ENCODE measurements at places on chromosomes 1 and 21.

DNA sequence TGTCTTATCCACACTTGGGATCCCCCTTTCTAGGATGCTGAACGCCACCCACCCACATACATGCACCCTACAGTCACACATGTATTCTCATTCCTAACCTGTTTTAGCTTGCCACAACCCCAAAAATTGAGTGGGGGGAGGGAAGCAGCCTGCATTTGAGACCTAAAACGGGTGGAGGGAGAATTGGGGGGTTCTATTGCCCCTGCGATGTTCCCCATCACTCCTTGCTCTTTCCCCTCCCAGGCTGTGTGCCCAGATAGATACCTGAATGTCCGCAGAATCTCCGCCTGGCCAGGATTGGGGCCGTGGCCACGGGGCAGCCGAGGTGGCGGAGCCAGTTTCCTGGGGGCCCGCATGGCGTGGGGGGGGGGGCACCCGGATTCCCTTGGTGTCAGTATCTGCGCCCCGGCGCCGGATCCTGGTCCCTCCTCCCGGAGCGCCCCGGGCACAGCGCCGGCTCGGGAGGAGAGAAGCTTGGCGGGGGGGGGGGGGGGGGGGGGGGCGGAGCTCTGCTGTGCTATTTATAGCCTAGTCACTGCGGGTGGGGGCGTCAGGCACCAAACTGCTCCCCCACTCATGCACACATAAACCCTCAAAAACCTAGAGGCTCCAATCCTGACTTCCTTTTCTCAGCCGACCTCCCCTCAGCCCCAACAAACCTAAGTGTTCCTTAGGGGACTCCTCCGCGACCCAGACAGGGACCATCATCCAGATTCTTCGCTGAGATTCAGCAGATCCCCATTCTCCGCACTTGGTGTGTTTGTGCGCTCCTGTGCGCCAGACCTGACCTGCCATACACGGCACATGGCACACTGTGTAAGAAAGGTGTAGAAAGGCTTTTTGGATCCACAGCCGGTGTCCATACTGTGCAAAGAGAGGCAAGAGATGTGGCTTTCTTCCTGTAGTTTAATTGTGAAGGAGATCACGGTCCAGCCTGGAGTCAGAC lies 1.9 kb downstream of the ANKRD34A start:
- no peak for DNase-seq

DNA sequence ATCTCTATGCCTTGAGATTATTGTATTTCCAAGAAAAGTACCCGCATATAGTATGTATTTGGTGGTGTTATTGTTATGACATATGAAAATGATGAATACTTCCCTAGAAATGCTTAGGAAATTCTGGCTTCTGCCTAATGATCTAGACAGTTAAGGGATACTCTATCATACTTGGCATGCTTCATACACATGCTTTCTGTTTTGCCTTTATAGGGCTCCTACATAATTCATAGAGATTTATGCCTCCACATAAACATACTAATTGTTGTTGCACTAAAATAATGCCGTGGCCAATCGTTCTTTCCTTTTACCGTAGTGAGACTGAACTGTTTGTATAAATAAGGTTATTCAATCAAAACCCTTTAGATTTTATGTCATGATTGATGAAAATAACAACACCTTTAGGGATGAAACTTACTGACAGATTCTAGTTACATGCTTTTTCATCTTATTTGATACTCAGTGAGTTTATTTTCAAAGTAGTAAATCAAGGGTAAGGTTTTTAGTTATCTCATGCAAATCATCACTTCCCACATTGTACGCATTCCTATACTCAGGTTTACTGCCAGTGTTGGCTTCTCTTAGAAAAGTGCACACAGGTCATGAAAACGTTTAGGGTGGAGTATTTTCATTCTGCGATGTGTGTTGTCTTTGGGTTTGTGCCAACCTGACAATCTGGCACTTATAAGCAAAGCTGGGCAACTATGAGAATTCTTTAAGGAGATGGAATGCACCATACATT lies 40.5 kb upstream of the SCYL3 start:
- no peak for DNase-seq

DNA sequence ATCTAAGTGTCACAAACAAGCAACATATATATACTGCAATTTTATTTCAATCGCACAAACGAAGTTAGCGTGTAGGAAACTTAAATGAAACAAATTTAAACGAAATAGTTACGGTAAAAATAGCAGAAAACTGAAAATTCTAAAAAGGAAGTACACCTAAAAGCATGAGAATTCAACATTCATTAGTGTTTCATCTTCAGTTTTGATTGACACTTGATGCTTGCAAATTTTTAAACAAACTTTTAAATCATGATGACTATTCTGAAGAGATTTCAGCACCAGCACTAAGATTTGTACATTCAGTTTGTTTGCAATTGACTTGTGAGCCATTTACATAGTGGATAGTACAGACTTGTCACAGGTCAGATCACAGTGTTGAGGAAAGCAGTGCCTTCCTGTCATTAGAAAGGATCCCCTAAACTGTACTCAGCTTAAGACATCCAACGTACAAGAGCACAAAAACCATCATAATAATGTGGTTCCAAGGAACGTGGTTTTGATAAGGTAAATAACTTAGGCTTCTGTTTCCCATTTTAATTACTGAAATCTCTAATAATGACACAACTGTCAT lies 67.0 kb upstream of the LBR start:
- DNase-seq: no peak

DNA sequence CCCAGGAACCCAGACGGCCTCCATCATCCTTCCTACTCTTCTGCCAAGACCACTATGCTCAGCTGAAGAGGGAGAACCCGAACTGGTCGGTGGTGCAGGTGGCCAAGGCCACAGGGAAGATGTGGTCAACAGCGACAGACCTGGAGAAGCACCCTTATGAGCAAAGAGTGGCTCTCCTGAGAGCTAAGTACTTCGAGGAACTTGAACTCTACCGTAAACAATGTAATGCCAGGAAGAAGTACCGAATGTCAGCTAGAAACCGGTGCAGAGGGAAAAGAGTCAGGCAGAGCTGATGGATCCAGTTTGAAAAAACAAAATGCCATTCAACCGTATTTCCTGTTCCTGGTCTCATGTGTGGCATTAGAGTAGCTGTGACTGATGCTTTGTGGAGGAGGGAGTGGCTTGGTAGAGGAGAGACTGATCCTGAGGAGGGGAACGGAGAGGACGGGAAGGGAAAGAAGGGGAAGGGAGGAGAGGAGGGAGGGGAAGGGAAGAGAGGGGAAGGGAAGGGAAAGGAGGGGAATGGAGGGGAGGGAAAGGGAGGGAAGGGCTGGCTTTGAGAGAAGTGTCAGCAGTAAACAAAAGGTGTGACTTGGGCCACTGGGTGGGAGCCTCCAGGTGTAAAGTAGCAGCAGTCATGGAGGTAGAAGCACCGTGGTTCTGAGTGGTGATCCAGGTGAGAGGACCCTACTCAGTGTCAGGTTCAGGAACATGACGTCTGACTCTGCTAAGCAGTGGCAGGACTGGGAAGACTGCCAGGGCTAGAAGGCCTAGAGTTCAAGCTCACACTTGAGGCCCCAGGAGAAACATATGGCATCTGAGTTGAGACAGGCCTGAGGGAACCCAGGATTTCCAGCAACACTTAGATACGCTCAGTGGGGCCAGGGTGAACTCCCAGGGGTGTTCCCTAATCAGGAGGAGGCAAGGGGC lies 846 bp downstream of the HMGB4 start:
- no peak for DNase-seq

DNA sequence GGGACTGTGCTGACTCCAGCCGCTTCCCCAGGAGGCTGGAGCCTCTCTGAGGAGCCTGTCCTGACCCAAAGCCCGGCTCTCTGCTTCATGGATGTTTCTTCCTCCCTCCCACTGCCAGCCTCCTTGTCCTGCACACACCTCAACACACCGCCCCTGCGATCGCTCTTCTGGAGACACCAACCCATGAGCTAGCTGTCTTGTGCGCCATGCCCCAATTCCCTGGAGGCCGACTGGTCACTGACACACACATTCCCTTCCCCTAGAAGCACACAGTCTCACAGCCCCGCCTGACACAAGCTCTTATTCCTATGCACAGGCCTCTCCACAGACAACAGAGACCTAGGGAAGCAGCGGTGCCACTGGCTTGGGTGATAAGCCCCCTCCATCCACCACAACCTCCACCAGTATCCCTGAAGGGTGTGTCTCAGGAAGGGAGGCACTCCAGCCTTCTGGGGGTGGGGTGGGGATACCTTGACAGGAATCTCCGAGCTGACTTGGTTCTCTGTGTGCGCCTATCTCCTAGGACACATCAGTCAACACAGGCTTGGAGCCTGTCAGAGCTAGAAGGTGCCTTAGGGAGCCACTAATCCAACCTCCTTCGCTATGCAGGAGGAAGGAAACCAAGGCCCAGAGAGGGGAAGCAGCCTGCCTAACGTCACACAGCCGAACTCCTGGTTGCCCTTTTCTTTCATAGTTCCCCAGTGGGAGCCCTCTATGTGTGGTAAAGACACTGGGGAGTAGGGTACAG lies 31.1 kb downstream of the AHDC1 start:
- DNase-seq: no peak

GRCh38 chr1:204915861-204916495 lies 45.3 kb downstream of the NFASC start:
- no peak for DNase-seq

GRCh38 chr21:26846036-26846931 lies 1.1 kb upstream of the ADAMTS1 start:
- no peak for DNase-seq

DNA sequence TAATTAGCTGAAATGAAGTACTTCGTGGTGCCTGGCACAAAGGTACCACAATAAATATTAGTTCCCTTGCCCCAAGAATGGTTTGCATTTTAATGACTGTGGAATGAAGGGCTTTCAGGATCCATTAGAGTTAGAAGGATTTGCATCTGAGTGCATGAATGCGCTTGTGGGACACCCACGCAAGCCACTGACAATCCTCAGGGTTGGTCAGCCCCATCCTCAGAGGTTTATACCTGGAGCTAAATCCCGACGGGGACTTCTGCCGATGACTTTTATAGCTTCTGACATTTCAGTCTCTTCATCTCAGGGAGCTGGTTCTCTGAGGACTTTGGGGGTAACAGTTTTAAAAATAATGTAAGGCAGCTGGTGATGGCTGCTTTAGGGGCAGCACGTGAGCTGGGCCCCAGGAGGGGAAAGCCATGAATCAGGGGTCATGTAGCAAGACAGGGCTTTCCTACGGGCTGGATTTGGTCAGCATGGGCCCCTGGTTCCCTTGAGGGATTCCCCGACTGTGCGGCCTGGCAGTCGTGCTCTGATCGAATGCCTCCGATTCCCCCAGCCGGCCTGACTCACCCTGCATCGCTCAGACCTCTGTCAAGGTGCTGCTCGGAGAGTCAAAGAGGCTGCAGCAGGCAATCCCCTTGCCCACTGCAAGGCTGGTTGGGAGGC lies 20.8 kb upstream of the IL10 start:
- no peak for DNase-seq

DNA sequence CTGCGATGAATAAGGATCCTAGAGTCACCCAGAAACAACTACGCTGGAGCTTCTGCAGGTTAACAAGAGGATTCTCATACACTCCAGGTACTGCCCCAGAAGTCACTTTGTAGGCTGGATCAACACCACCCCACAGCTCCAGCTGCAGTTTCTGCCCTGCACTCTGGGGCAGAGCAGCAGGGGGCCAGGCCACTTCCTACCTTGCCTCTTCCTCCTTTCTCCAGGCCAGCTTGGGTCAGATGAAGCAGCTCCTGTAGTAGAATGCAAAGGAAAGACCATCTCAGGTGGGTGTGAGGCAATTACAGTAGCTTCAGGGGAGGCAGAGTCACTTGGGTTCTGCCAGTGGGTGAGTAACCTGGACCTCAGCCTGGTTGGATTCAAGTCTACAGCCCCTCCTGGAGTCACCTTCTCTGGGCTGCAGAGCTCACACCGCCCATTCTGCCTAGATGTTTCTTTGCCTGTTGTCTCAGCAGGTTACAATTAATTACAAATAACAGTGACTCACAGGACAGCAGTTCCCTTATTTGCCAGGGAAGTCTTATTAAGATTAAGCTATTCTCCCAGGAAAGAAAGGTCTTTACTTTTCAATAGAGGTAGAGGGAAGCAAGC lies 24.4 kb upstream of the BCAR3 start:
- DNase-seq: no peak

DNA sequence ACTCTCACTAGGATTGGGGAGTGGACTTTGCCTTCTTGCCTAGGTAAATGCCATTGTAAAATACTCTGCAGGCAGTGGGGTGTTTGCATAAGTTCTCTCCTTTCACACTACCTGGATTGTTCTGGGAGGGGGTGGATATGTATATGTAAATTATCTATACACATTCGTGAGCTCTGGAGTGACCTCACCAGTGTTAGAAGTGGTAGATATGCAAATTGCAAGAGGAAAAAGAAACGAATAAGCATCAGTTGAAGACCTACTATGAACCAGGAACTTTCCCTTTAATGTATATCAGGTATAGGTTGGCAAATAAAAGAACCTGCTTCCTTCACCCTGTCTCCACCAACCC lies 1.5 kb upstream of the ARHGEF11 start:
- no peak for DNase-seq

GRCh38 chr1:119935373-119935772 lies 39.1 kb upstream of the ADAM30 start:
- no peak for DNase-seq

DNA sequence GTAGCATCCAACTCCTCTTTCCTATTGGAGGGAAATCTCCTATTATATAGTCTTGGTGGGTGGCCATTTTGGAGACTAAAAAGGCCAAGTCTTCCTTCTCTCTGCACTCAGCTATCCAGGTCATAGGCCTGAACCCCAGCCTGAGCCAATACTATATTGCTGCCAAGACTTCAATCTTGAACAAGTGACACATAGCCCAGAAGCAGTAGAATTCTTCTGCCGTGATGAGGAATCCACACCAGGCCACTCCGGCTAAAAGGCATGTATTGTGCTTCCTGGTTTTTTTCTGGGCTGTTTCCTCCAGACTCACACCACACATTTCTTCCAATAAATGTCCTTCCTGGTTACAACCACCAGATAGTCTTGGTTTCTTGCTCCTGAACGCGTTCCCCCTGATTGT lies 43.0 kb downstream of the ATF3 start:
- no peak for DNase-seq

- DNase-seq: no peak
These were observed 6.2 kb upstream of the AADACL3 start for GRCh38 chr1:12709696-12710095.

GRCh38 chr1:19775317-19775716 lies 24.4 kb downstream of the TMCO4 start:
- no peak for DNase-seq

GRCh38 chr1:226912587-226913176 lies 27.4 kb upstream of the COQ8A start:
- peak; percentile 34 for DNase-seq

GRCh38 chr1:220707160-220707559 lies 17.0 kb downstream of the C1orf115 start:
- DNase-seq: no peak

Measured in stimulated activated CD8-positive, alpha-beta memory T cell treated with anti-CD3 and anti-CD28 coated beads, Interleukin-15, amount 100 ng/mL, for 4 hours (primary cell).